ENCODE measurements at places on chromosomes 6 and 20.

- DNase-seq: no peak
Observed at GRCh38 chr6:161918109-161918531, 644.3 kb upstream of the AGPAT4 start.

DNA sequence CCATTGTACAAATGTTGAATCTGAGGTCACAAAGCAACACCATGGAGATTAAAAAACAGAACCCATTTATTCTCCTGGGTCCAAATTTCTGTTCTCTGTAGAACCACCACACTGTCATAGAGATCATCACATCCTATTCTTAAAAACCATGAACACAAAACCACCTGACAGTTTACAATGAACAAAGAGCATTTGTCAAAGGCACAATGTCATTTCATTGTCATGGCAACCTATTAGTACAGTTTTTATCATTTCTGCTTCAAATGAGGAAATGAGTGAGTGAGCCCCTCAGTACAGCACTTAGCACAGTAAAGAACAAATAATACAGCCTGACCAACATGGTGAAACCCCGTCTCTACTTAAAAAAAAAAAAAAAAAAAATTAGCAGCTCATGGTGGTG lies 23.1 kb upstream of the LAMP5 start:
- no peak for DNase-seq

GRCh38 chr20:41001497-41001896 lies 27.1 kb upstream of the TOP1 start:
- DNase-seq: no peak

GRCh38 chr6:151417477-151417876 lies 26.1 kb upstream of the ZBTB2 start:
- no peak for DNase-seq

GRCh38 chr6:33443619-33444504 lies 10.5 kb upstream of the ZBTB9 start:
- DNase-seq: no peak

DNA sequence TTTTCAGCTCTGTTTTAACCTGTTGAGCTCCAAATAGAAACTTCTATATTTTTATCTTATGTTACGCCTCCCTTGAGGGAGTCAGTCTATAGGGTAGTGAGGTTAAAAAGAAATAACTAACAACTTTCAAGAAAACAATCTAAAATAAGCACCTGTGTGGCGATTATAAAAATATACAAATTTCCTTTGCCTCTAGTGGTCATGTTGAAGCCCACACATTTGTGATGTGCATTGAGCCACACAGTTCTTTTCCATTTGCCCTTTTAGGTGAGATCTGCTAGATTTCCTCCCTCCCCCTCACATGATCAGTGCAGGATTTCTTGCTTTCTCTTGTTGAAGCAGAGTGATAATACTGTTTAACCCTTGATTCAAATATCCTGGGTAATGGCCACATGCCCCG lies 84.2 kb downstream of the MYB start:
- DNase-seq: no peak

- DNase-seq: no peak
Observed at GRCh38 chr6:38632490-38632889, 7.2 kb downstream of the BTBD9 start.

DNA sequence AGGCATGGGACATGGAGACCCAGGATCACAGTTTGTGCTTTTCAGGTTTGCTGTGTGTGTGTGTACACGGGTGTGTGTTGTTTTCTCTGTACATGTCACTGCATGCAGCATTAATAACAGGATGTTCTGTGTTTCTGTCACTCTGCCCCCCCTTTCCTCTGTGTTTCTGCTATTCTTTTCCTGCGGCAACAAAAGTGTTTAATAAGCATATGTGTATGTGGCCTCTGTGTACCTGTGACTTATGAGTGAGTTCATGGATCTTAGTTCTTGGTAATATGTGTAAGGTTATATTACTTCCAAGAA lies 9.8 kb downstream of the SYNGAP1 start:
- no peak for DNase-seq

DNA sequence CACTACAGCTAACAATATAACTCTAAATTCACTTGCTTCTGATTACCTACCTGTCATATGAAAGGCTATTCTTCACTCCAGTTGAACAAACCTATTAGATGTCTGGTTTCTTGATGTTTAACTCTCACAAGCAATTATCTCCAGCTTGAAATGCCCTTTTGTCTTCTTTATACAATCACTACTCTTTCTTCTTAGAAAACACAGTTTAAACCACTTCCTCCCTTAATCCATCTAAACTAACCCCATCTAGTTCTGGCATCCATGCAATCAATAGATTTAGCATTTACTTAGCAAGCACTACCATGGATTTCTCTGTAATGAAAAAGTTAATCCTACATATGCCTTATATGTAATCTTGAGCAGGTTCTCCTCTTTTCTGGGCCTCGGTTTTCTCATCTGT lies 127.3 kb downstream of the ATXN1 start:
- DNase-seq: no peak

DNA sequence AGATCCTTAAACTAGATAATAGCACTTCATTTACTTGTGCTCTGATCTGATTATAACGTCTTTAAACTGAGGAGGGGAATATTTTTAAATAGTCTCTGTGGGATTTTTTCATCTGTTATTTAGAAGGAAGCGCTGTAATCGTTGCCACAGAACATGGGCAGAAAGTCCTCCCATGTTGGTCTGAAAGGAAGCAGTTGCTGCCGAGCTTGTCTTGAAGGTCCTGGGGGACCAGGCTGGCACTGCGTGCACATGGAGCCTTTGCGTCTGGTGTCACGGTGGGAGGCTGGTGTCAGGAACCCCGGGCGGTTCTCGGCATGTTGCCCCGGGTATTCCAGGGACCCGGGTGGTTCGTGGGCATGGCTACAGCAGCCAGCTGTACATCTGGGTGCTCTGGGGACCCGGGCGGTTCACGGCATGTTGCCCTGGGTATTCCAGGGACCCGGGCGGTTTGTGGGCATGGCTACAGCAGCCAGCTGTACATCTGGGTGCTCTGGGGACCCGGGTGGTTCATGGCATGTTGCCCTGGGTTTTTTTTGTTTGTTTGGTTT lies 11.5 kb downstream of the TPD52L2 start:
- no peak for DNase-seq

- no peak for DNase-seq
Observed at GRCh38 chr6:82458705-82459104, 95.1 kb downstream of the TPBG start.

GRCh38 chr20:48492015-48492714 lies 335.6 kb downstream of the PREX1 start:
- no peak for DNase-seq

- DNase-seq: no peak
Observed at GRCh38 chr6:152378169-152378568, 259.0 kb downstream of the SYNE1 start.

- DNase-seq: no peak
Observed at GRCh38 chr20:16096756-16097326, 476.4 kb downstream of the KIF16B start.

GRCh38 chr6:39281312-39281980 lies 32.8 kb downstream of the KCNK17 start:
- no peak for DNase-seq

DNA sequence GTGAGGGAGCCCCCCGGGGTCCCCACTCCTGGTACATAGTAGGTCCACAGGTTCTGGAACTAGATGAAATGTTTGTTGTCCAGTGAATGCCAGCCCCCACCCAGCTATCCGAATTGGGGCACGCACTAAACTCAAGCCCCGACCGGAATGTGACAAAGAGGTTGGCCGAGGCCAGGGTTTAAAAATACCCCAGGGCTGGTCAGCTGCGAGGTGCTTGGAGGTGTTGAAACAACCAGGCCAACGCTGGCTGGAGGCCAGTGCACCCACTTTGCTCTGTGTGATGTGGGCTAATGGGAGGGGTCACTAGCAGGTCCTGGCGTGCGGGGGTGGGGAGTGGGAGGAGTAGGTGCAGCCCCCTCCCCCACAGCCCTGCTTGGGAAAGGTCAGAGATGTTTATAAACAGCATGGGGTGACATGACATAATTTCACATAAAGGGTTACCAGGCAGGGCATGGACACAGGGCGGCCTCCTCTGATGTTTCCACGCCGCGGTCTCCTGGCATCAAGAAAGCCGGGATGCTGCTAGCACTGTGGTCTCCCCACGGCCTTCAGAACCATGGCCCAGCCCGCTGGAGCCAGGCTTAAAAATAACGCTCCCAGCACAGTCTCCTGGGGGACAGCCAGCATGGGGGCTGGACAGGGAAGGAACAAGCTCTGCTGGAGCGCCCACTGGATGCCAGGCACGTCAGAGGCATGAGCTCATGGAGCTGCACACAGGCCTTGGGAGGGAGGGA lies 111.2 kb upstream of the PTPN1 start:
- no peak for DNase-seq

DNA sequence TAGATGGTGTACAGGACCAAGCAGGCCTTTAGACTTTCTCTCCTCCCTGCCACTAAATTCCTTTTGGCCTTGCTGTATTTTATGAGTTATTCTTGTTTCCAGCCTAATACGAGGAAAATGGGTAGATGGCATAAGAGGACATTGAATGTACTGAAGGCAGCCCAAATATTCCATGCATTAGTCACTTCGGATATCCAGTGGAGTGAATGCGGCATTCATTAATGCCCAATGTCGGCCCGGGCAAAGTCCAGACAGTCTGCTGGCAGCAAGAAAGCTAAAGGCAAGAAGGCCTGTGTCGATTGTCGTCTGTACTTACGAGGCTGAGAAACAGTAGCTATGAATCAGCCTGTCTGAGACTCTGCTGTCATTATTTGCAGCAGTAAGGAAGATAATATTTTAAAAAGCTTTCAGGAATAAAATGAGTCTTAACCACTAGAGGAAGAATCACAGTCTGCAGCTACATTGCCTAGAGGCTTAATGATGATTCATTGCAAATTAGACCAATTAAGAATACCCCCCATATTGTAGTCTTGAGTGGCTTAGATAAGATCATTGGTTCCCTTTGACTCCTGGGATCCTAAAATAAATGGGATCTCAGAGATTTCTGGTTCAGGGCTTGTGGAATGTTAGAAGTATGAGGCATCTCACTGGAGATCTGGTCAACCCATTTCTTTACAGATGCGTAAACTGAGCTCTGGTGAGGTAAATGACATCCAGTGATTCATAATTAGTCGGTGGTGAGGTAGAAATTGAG lies 534.1 kb upstream of the JAG1 start:
- DNase-seq: no peak

DNA sequence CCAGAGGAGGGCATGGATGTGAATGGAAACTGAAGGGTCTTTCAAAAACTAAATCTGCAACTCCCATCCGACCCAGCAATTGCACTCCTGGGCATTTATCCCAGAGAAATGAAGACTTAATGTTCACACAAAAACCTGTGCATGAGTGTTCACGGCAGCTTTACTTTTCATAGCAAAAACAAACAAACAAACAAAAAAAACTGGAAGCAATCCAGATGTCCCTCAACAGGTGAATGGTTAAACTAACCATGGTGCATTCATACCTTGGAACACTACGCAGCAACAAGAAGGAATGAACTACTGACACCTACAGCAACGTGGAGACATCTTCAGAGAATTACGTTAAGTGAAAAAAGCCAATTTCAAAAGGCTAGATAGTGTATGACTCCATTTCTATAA lies 32.2 kb downstream of the PMEPA1 start:
- no peak for DNase-seq

DNA sequence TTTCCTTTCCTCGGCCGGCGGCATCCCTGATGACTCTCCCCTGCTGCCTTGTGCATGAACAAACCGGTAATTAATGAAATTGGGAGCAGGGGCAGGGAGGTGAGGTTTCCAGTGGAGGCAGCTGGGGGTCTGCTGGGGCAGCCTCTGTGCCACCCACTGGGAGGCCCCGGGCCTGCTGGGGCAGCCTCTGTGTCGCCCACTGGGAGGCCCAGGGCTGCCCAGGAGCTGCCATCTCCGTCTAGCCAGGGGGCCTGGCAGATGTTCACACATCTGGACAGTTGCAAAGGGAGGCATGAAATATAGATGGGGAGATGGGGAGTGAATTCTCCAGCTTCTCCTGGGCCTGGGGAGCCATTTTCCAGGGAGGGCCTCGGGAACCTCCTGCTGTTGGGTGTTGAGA lies 33.8 kb downstream of the TOX2 start:
- no peak for DNase-seq

DNA sequence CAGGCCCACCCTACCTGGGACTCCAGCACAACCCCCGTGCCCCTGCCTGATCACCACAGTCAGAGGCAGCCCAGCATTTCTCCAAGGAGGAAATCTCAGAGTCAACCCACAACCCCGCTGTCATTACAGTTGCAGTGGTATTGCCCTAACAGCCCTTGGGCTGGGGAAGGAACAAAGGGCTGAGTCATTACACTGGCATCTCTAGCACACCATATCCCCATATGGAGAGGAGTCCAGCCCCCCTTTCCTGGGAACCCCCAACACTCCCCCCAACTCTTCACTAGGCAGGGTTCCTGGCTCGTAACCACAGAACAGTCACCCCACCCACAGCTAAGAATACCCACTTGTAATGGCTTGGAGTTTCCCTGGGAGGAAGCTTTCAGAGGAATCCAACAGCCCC lies 149.4 kb upstream of the OGFRL1 start:
- no peak for DNase-seq

GRCh38 chr6:17103715-17104114 lies 1.9 kb downstream of the STMND1 start:
- DNase-seq: no peak

DNA sequence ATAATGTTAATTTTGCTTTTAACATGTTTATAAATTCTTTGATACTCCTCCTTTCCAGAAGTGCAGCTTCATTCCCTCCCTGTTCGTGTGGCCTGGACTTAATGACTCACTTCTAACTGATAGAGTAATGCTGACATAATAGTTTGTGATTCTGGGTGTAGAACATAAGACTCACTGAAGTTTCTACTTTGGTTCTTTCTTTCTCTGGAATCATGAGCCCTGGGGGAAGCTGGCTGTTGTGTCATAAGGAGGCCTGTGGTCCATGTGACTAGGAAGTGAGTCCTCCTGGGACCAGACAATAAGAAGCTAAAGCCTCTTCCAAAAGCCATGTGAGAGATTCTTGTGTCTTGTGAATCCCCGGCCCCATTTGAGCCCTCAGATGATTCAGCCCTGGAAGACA lies 30.5 kb upstream of the HLA-G start:
- no peak for DNase-seq

All from NCI-H524 treated with DMSO at 0.1 percent for 48 hours (cell line).